ENCODE measurements at places on chromosomes 2 and 18.

GRCh38 chr2:120508567-120509041 lies 162.7 kb downstream of the INHBB start:
- DNase-seq, result no peak

DNA sequence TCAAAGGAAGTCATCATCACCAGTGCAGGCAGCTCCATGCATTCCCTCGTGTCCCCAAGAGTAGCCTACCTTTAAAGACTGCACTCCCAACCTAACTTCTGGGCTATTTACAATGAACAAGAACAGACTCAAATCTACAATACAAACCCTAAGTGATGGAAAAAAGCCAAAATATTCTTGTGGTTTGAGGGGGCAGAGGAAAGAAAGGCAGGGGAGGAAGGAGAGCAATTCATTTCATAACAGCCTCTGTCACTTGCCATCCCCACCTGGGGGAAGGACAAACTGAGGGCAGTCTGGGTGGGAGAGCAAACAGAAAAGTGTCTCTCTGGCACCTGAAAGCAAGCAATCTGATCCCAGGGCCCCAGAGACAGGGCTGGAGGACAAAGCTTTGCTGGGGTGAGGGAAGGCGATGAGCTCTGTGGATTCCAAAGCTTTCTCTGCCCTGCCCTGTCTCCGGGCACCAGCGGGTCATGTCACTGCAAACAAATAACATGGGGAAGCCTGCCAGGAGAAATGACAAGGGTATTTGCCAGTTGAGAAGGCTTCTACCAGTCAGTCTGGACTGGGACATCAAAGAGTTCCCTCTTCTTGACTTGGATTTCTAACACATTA lies 528.0 kb upstream of the TNP1 start:
- DNase-seq, result no peak

- DNase-seq, result no peak
Observed at GRCh38 chr2:233049194-233049761, 10.9 kb upstream of the INPP5D start.

- no peak for DNase-seq
Observed at GRCh38 chr2:100125626-100126025, 16.8 kb downstream of the AFF3 start.

DNA sequence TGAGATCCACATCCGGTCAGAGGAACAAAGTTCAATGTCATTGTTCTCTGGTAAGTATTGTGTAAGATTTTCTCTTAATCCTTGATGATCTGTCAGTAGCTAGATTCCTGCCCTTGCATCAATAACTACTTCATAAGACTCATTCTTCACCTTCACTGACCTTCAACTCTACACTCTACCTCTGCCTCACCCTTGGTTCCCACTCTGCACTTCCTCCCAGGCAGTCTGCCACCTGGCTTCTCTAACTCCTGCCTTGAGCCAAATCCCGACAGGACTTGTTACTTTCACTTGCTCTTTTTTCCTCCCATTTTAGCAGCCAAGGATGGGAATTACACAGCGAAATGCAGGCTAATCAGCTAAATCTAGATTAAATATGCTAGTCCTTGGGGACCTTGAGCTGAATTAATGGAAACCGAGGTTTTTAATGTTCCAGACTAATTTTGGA lies 190.7 kb downstream of the DLGAP1 start:
- no peak for DNase-seq

GRCh38 chr2:226715347-226715990 lies 84.2 kb downstream of the IRS1 start:
- DNase-seq, result no peak

DNA sequence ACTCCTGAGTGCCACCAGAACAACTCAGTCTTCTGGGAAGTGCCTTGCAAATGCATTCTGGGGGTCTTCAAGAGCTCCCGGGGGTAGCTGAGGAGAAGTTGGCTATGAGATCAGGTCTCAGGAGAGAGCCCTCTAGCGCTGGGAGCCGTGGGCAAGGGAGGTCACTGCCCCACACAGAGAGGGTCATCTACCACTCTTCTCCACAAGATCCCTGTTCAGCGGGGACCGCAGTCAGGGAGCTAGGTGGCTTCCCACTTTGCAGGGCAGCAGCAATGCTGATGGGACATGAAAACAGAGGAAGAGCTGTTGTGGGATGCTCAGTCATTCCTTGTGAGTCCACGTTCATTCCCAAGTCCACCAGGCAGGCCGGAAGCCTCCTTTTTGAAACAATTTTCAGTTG lies 66.6 kb downstream of the ACKR3 start:
- DNase-seq, result no peak

DNA sequence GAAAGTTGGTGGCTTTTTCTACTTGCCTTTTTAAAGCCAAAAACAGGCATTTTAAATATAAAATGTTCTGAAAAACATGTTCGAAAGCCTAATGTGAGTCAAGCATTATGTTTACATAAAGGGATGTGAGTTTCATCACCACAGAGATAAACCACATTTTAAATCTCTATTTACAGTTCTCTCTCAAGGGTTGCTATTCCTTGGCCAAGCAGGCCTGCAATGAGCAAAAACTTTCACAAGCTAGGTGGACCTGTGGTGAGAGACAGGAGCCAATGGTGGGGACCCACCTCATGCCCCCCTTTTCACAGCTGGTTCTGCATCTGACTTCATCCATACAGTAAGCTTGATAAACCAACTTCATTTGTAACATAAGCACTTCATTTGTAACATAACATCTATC lies 65.1 kb downstream of the CUL3 start:
- DNase-seq, result no peak

GRCh38 chr18:25298853-25299274 lies 53.1 kb downstream of the ZNF521 start:
- no peak for DNase-seq

- no peak for DNase-seq
Observed at GRCh38 chr2:30565851-30566358, 118.9 kb downstream of the LCLAT1 start.

GRCh38 chr2:189541591-189541990 lies 39.0 kb downstream of the SLC40A1 start:
- no peak for DNase-seq

GRCh38 chr2:101125374-101125773 lies 25.8 kb downstream of the TBC1D8 start:
- no peak for DNase-seq

GRCh38 chr2:155310589-155310988 lies 612.1 kb downstream of the KCNJ3 start:
- no peak for DNase-seq

- no peak for DNase-seq
Observed at GRCh38 chr2:82697231-82697630, 1761.8 kb downstream of the SUCLG1 start.

DNA sequence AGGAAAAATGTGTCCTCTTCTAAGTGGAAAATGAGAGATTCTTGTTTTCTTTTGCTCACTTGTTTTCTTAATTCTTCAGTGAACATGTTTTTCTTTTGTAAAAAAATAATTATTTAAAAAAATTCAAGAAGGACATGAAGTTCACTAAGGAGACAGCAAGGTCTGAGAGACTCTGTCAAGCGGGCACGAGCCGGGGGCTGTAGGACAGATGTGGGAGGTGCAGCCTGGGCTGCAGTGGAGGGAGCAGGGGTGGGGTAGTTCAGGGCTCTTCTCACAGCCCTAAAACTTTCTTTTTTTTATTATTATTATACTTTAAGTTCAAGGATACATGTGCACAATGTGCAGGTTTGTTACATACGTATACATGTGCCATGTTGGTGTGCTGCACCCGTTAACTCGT lies 4.3 kb upstream of the HDAC4 start:
- no peak for DNase-seq

GRCh38 chr18:77072566-77072965 lies 60.0 kb downstream of the MBP start:
- DNase-seq, result no peak

- no peak for DNase-seq
Observed at GRCh38 chr2:100145893-100146656, 3.7 kb upstream of the AFF3 start.

DNA sequence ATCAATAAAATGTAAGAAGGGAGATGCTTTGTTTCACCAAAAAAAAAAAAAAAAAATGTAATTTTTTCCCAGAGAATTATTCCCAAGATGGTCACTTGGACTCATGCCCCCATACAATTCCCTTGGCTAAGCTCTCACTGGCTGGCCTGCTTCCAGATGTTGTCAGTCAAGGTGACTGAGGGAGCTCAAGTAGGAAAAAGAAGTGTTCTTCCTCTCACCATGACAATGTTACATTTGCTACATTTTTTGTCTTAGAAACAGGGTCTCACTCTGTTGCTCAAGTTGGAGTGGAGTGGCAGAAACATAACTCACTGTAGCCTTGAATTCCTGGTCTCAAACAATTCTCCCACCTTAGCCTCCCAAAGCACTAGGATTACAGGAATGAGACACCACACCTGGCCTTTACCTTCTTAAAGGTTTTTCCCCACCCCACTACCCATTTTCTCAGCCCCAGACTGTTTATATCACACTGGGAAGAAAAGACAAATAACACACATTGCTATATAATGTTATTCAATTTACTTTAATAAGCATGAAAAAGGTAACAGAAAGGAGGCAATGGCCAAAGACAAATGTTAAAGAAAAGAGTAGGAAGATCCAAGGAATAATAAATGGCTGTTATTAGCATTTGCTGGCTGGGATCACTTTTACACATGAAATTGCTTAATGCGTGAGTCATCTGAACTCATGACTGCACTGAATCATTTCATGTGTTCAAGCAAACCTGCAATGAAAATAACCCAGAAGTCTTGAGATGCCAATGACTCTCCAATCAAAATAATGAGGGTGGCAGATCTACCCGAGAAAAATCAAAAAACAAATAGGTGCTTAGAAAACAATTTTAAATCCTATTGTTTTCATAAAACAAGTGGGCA lies 45.2 kb downstream of the ACVR1 start:
- no peak for DNase-seq

Data from NCI-H1417 (cell line).